CD4-positive, alpha-beta T cell (primary cell): ENCODE measurements at places on chromosomes 3 and 15. TPM values are rescaled to one million over a fixed set of nuclear protein-coding genes. Genes with fewer than 3 reads are reported as not detected.

GRCh38 chr3:157469561-157470294 lies 33.1 kb downstream of the PTX3 start:
- H3K36me3 ChIP-seq = no peaks in the 10 kb centered on the region
- DNase-seq = no peak
- H3K4me1 ChIP-seq = no peaks in the 10 kb centered on the region
- H3K4me3 ChIP-seq = no peak overlapping the region
- no peaks in the 10 kb centered on the region for H3K27me3 ChIP-seq
- H3K27ac ChIP-seq = no peak overlapping the region

The CHRFAM7A gene
- total RNA-seq = 0.50 TPM

DNA sequence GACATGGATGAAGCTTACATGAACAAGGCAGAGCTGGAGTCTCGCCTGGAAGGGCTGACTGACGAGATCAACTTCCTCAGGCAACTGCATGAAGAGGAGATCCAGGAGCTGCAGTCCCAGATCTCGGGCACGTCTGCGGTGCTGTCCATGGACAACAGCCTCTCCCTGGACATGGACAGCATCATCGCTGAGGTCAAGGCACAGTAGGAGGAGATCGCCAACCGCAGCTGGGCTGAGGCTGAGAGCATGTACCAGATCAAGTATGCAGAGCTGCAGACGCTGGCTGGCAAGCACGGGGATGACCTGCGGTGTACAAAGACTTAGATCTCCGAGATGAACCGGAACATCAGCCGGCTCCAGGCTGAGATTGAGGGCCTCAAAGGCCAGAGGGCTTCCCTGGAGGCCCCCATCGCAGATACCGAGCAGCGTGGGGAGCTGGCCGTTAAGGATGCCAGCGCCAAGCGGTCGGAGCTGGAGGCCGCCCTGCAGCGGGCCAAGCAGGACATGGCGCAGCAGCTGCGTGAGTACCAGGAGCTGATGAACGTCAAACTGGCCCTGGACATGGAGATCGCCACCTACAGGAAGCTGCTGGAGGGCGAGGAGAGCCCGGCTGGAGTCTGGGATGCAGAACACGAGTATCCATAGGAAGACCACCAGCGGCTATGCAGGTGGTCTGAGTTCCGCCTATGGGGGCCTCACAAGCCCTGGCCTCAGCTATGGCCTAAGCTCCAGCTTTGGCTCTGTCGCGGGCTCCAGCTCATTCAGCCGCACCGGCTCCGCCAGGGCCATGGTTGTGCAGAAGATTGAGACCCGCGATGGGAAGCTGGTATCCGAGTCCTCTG lies 77.6 kb downstream of the CLDN11 start:
- H3K36me3 ChIP-seq = no peaks in the 10 kb centered on the region
- peaks cover 5% of the 10 kb centered on the region for H3K27me3 ChIP-seq
- no peak for DNase-seq
- H3K4me3 ChIP-seq = no peak overlapping the region
- H3K4me1 ChIP-seq = no peaks in the 10 kb centered on the region

The C15orf62 gene
- 0.98 TPM for total RNA-seq

DNA sequence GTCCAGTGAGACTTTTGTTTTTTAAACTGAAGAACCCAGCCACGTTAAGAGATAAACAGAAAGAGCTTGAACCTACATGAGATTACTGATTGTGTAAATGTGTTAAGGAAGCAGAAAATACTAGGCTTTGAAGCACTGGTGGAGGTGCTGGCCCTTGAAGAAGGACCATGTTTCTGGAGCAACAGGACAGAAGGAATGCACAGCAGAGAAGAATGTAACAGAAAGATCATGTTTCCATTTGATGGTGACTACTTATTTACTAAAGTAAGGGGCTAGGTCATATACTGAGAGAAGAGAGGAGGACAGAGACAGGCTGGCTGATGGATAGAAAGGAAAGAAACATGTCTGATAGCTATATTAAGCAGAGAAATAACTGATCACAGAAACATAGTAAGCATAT lies 88.8 kb downstream of the CLASP2 start:
- H3K27me3 ChIP-seq = no peaks in the 10 kb centered on the region
- no peak for DNase-seq
- no peak overlapping the region for H3K27ac ChIP-seq
- no peaks in the 10 kb centered on the region for H3K4me1 ChIP-seq
